ENCODE measurements at places on chromosomes 2 and 18.

DNA sequence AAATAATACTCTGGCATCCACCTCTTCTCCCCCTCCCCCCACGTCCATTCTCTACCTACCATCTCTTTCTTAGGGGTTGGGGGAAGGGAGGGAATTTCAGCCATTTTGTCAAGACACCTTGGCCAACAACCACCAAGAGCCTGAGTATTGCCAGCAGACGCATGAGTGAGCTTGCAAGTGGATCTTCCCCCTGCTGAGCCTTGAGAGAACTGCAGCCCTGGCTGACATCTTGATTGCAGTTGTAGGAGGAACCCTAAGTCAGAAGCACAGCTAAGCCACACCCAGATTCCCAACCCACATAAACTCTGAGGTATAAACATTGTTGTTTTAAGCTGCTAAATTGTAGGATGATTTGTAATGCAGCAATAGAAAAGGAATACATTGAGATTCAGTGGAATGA, 165.6 kb downstream of the TMEFF2 start:
- DNase-seq = no peak

DNA sequence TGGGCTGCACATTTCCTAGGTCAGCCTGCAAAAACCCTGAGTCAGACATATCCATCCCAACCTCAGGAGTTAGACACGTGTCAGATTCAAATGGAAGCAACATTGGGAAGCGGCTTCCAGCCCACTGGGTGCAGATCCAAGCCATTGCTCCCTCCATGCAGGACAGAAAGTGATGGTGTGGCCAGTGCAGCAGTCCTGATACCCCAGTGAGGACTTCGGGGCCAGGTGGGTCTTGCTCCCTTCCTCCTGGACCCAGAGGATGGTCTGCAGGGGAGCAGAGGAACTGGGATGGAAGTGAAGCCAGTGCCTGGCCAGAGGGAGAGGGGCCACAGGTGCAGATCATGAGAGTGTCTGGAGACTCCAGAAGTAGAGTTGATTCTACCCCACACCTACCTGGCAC, 252.0 kb downstream of the FAM210A start:
- DNase-seq = no peak

DNA sequence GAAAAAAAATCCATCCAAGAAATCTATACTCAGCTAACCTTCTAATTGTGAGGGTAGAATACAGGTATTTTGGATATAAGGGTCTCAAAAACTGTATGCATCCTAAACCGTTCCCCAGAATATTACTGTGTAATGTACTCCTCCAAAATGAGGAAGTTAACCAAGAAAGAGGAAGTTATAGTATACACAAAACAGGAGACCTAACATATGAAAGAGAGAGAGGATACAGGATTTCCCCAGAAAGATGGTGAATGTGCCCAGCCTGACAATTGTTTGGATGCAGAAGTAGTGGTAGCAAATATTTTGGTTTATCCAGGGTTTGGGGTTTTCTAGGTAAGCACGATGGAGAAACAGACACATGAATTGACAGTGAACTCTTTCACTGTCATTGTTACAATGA, 50.6 kb downstream of the GALNT3 start:
- no peak for DNase-seq

GRCh38 chr2:195406886-195407603, 250.0 kb upstream of the SLC39A10 start:
- no peak for DNase-seq

DNA sequence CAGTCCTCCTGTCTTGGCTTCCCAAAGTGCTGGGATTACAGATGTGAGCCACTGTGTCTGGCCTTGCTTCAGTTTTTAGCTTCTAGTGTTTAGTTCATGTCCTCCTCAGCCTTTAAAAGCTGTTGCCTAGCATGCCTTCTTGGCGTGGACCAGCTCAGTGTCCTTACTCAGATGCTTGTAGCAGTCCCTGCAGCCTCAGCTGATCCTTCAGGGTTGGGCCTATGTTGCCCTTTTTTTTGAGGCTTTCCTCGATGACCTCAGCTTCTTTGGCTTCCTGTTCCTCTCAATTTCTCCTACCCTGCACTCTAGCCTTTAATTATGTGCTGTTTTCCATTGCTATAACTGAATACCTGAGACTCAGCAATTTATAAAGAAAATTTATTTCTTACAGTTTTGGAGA, 57.7 kb downstream of the TANC1 start:
- DNase-seq = no peak

GRCh38 chr2:30239308-30239985, 8.1 kb downstream of the LBH start:
- no peak for DNase-seq

- no peak for DNase-seq
These were observed 40.8 kb downstream of the DARS1 start for GRCh38 chr2:135944625-135945024.

GRCh38 chr2:102126660-102127059, 15.9 kb upstream of the IL1R1 start:
- DNase-seq = no peak

DNA sequence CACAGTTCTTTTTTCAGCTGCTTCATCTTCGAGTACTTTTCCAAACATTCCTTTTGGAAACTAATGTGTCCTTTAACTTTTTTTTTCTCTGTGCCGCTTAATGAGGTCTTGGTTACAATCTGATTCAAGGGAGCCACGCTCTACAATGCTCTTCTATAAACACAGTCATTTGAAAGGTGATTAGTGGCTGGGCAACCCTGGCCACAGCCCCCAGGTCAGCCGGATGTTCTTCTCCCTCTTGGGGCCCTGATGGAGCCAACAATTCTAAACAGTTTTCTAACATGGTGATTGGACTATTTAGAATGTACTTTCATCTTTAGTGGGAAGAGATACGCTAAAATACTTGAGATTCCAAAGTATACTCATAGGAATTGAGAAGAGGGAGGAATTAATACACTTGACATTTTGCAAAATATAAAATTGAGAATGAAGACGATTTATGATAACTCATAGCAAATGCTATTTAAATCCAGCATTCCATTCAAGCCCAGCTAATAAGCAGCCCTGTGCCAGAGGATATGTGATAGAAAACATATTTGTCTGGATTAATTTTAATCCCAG, 83.7 kb upstream of the MBOAT2 start:
- DNase-seq = no peak

- no peak for DNase-seq
These were observed 34.4 kb upstream of the CYP27C1 start for GRCh38 chr2:127254386-127254981.

DNA sequence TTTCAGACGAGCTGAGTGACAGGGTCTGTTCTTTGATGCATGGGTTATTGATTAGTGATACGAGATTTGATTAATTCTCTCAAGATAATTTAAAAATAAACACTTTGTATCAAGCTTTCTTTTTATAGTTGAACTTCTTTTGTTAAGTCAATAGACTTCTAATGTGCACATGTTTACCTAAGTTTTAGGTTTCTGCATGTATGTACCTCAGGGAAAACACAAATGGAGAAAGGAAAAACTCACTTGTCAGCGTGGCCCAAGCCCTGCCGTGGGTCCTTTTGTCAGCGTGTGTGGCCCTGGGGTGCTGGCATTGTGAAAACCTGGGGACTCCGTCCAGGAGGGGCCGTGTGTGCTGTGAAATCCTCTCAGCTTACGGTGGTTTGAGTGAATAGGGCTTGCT, 153.7 kb downstream of the SNTG2 start:
- DNase-seq = no peak

DNA sequence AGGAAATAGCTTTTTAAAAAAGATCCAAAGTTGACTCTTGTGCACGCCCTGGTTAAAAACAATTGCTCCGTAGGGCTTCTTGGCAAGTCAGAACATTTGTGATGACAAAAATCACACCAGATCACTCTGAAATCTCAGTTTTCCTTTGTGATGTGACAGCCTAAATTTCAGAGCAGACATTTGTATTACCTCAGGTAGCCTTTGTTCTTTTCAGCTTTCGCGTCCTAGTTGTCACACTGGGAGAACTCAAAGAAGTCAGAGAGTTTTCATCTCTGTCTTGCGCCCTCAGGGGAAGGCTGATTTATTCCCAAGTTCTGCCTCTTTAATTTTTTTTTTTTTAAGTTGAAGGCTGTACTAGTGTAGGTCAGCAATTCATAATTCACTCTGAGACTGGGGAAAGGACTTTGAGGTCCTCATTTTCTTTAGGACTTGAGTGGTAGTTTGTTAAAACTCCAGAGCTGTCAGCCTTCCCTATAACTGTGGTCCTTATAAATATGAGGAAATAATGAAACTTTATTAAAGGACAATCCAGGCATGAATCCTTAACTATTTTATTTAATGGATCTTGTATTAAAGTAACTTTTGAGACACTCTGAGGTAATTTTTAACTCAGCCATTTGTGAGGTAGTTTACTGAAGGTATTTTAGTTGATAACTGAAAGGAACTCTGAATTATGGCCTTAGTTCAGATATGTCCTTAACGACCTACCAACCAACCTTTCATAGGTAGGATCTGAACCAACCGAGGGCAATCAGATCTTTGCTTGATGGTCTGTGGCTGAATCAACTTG, 525.1 kb upstream of the FAM98A start:
- DNase-seq = no peak

DNA sequence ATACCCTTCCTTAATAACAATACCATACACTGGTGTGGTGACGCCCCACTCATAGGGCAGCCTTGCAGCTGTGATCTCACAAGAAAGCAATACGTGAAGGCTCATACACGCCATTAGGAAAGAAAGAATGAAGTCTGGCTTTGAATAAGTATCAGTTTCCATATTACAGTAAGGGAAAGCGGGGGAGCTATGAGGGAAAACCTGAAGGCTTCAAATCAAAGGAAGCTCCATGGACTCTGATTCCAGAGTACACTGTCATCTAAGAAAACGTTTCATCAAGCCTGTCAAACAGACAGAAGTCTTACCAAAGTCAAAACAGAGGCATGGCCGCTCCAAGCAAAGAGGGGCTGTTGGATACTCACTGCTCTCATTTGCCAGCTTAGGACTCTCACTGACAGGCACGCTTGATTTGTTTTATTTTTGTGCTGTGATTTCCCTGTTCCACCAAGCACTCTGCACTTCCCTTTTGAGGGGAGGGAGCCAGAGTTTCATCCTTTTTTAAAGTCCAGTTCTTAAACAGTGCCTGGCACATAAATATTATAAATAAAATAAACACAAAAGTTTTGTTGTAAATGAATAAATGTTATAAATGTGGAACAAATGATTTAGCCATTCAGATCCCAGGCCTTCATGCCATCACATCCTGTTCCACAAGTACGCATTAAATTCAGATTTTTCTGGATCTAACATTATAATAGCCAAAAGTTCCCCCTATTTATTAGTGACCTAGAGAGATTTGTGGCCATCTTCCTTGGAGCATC, 221.2 kb downstream of the PIEZO2 start:
- no peak for DNase-seq

- no peak for DNase-seq
These were observed 338.0 kb downstream of the OSR1 start for GRCh38 chr2:19020144-19021099.

DNA sequence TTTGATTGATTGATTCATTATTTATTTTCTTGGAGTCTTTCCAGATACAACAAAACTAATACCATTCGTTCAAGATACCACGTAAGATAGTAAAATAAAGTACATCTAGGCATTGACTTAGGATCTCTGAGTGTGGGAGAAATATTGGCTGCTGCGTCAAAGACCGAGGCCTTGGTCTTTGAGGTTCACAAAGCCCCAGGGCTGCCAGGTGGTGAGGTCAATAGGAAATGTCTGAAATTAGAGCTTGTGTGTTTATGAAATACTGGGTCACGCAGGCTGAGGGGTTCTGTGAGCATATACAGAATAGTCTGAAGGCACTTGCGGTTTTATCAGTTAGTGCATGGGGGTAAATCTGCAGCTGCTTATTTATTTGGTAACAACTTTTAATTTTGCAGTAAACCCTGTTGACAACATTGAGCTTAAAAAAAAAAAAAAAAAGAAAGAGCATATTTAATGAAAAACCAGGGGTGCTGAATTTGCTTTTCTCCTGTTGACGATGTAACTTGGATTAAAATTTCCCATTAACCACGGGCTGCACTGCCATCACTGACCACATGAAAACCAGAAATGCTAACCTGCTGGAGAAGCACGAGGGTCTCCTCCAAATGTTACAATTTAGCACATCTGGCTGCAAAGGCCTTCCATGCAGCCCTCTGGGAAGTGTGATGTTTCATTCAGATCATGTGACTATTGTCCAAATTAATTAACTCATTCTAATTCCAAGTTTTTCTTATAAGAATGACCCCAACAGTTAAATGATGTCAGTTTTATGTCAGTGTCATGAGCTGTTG, 27.1 kb upstream of the SERPINB12 start:
- no peak for DNase-seq

- DNase-seq = no peak
These were observed 47.6 kb downstream of the CCDC85A start for GRCh38 chr2:56231361-56231760.

GRCh38 chr2:75564713-75565359, 4.1 kb upstream of the EVA1A start:
- no peak for DNase-seq

Measured in posterior cingulate gyrus (tissue), 11 donors.